ENCODE measurements at places on chromosomes 7 and 10.

- no peak for DNase-seq
Observed at GRCh38 chr7:90710466-90710850, 114.3 kb downstream of the CDK14 start.

GRCh38 chr7:104795086-104795485 is 218.9 kb upstream of the KMT2E start:
- DNase-seq = no peak

DNA sequence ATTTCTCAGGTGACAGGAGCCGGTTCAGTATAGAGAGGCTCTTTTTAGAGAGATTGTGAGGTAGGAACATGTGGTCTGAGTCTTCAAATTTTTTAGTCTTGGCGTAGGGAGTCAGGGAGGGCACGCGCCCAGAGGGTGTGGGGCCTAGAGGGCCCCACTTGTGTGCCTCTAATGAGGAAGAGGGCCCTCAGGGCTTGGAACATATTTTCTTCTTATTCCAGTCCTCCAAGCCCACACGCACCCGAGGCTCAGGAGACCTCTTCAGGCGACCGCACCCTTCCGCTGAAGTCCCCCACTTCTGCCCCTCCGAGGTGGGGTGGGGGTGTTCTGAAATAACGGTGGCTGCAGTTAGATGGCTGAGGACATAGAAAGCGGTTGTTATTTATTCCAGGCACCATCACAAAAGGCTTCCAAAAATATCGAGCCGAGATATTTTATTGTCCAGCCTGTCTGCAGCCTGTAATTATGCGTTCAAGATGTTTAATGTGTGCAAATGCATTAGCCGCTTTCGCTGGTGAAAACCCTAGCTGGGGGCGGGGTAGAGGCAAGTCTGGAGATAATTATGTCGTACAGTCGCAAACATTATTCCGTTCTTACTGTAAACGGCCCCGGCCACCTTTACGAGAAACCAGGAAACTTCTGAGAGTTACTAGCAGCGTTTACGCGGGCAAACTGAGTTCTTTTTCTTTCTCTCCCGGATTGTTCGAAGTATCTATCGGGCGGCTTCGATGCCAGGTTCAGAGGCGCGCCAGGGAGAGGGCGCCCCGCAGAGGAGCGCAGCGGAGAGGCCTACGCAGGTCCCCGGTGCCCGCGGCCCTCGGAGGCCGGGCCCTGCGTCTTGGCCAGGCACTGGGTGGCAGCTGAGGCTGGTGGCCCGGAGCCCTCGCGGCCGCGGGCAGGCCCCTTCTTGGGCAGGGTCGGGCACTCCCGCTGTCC is 12.9 kb upstream of the HOXA13 start:
- no peak for DNase-seq

DNA sequence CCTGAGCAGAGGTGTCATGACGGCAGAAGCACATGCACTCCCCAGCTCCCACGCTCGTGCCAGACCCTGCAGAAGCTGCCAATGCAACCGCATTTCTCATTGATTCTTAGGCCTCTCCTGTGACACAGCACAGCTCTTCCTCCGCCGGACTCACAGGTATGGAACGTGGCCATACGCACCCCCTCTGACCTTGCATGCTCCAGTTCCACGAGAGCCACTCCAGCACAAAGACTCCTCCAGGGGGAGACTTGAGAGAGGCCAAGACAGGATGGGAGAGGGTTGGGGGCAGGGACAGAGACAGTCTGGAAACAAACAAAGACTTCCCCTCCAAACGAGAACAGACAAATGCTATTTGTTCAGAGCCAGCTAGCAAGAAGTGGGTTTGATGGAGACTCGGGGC is 124.3 kb upstream of the PPP2R2D start:
- DNase-seq = no peak

DNA sequence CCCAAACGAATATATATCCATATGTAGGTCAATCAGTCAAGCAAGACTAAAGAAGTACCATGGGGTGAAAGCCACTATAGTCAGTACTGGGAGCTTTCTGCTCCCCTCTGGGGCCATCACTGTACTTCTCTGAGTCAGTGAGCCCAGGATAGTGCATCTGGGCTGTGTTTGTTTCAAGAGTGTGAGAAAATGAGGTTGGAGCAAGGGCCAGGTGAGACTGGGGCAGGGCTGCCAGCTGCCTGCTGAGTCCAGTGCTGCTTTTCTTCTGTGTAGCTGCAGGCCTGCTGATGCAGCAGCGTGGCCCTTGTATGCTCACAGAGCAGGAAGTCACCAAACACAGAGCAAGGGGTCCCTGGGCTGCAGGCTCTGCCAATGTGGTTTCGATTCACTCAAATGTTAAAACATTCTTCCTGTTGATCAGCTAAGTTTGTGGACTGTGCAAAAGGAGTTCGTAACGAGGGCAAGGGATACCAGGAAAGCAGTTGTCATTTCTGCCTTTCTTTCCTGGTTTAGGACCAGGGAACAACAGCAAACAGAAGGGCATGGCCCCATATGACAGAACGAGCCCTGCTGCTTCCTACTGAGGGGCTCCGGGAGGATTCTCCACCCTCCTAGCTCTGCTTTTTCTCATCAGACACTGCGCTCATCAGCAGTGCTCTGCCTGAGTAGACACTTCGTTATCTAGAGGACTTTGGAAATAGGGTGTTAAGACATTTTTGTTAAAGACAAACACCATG is 65.4 kb upstream of the TNS3 start:
- no peak for DNase-seq

DNA sequence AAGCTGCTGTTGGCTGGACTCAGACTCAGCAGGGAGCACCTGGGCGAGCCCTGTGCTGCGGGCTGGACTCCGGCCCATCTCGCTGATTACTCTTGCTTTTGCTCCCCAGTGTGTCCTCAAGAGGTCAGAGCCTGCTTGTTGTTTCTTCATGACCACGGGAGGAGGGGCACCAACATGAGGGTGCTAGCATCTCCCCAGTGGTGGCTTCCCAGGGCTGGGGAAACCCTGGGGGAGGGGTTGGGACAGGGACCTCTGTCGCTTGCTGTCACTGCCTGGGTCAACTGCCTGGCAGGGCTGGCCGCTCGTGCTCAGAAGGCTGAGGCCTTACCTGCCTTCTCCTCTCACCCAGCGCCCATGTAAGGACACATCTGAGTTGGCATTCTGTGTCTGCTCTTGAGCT is 152.3 kb upstream of the SHH start:
- DNase-seq = no peak
